ENCODE measurements at places on chromosomes 3 and 15. TPM values are rescaled to one million over a fixed set of nuclear protein-coding genes. Genes with fewer than 3 reads are reported as not detected.

ITIH1 gene
- polyA plus RNA-seq = 1,193 TPM

MASP1 gene
- 64.2 TPM for polyA plus RNA-seq

LRRC31 gene
- polyA plus RNA-seq = 0.53 TPM

COL6A6 gene
- 0.26 TPM for polyA plus RNA-seq

GMNC gene
- polyA plus RNA-seq = 1.7 TPM

CHST2 gene
- 0.11 TPM for polyA plus RNA-seq

FOXL2 gene
- not detected for polyA plus RNA-seq

TMCO5A gene
- polyA plus RNA-seq = not detected

PTH1R gene
- 27.4 TPM for polyA plus RNA-seq
